Hypothalamus (tissue), 51 donors: ENCODE measurements at places on chromosomes 3 and 15.

GRCh38 chr3:12342151-12342550 is 53.3 kb downstream of the PPARG start:
- DNase-seq: no peak

GRCh38 chr15:95290176-95290974 is 1040.1 kb upstream of the NR2F2 start:
- no peak for DNase-seq

DNA sequence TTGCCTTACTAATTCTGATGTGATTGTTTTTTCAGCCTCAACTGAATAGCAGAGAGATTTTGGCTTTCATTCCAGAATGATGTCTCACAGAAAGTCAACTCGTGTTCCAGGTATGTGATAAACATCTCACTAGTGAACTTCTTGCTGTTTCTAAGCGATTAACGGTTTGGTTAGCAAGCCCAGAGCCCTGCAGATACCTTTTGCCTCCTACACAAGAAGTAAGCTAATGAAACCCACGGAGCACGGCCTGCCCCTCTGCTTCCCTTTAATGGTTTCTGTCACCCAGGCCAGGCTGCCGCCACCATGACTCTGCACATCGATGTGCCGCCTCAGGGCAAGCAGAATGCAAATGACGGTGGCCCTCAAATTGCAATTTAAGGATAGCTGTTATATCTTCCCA is 155.9 kb upstream of the ICE2 start:
- DNase-seq: no peak

GRCh38 chr3:142027300-142027699 is 122.0 kb downstream of the TFDP2 start:
- no peak for DNase-seq

DNA sequence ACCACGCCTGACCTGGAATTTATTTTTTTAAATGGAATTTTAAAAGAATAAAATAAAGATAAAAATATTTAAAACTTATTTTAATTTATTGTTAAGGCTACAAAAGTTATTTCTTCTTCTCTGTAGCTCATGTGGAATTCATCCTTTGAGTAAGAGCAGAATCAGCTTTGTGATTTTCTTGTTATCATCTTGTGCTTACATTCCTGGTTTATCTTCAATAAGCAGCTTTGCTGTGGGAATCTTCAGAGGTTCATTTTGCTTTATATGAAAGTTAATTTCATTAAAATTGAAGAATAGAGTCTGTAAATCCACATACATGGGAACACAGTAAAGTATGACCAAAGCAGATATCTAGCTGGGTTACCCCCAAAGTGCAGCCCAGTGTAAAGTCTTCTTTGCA is 35.4 kb upstream of the ARL8B start:
- DNase-seq: no peak

DNA sequence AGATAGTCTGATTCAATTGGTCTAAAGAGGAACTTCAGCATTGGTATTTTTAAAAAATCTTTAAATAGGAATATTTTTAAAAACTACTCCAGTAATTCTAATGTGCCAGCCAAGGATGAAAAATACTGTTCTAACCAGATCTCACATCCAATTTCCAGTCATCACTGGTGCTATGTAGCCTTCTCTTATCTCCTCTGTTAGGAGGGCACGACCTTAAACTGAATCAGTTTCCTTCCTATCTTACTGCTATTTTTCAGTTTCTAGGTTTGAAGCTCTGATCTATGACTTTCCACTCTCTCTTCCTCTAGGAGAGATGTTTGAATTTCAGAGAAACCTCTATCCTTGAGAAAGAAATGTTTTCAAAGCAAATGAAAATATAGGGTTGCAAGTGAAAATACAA is 31.9 kb downstream of the HAPLN3 start:
- no peak for DNase-seq
